ENCODE measurements at places on chromosomes 11 and 22. TPM values are rescaled to one million over a fixed set of nuclear protein-coding genes. Genes with fewer than 3 reads are reported as not detected.

GRCh38 chr11:47083913-47084312 lies 92.8 kb downstream of the ARFGAP2 start:
- no peak for DNase-seq

The CTSW gene
- 0.95 TPM for total RNA-seq

GRCh38 chr11:27471589-27472397 lies 797 bp downstream of the LGR4 start:
- peak; percentile 33 for DNase-seq

- no peak for DNase-seq
These were observed 75.3 kb downstream of the ST3GAL4 start for GRCh38 chr11:126430581-126431335.

- no peak for DNase-seq
These were observed 14.1 kb downstream of the TMPRSS13 start for GRCh38 chr11:117914991-117915618.

- no peak for DNase-seq
These were observed 44.5 kb downstream of the BBOX1 start for GRCh38 chr11:27085111-27085510.

GRCh38 chr11:115238791-115239190 lies 265.4 kb downstream of the CADM1 start:
- no peak for DNase-seq

The FIBIN gene
- not detected for total RNA-seq

- no peak for DNase-seq
These were observed 20.2 kb downstream of the PPFIBP2 start for GRCh38 chr11:7534042-7534378.

DNA sequence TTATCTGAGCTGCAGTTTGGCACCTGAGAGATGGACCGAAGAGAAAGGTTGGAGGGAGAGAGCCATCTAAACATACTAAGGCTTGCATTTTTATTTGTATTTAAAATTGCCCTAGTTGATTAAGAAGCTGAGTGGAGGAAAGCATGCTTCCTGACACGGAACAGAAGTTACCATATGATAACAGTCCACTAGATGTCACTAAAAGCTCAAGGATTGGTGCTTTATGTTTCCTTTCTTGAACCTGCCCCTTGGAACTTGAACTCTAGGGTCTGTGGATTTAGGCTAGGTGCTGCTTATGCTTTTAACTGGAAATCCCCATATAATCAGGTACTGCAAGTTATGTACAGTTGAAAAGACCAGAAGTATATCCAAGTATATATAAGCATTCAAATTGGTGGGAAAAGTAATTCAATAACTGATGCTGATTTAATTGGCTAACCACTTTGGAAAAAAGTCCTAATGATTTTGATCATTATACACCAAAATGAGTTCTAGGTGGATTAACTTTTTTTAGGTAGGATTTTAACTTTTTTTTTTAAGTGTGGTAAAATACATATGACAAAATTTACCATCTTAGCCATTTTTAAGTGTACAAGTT lies 9.5 kb downstream of the RBMXL2 start:
- no peak for DNase-seq

DNA sequence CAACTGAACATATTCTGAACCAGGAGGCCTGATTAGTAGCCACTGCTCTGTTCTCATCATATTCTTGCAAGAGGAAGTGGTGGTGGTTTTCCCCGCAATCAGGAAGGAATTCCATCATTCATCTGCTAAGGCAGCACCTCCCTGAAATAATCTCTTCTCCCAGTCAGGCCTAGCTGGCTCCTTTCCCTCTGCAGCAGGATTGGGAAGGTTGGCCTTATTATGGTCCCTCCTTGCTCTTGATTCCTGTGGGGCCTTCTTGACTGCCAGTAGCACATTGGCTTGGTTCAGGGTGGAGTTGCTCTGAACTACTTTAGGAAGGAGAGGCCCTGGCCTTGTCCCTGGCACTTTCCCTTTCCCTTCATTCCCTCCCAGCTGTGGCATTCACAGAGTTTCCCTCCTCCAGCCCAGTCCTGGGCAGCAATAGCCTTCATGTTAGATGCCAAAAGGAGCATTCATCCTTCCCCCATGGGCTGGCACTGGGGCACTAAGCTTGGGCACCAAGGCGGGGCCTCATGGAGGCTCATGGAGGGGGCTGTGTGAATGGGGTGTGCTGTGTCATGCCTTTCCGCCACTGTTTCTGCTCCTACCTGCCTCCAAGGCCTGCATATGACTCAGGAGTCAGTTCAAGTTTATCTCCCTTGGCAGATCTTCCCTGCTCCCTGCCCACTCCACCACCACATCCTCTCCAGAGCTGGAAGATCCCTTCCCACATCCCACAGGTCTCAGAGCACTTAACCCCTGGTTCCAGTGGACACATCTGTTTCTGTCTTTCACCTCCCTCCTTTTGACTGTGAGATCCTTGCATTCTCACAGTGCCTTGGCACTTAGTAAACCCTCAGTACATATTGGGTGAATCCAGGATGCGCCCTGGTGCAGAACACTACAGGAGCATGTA lies 27.6 kb upstream of the CD44 start:
- DNase-seq: no peak

The NLRP14 gene
- not detected for total RNA-seq

The PTPRJ gene
- total RNA-seq: 10.7 TPM

The OR52N4 gene
- 0.99 TPM for total RNA-seq
